HFFc6 (cell line): ENCODE measurements at places on chromosomes 7 and 10. TPM values are rescaled to one million over a fixed set of nuclear protein-coding genes. Genes with fewer than 3 reads are reported as not detected.

The NUTM2A gene
- total RNA-seq: 0.06 to 0.24 TPM in 2 of 3 replicates, not detected in the other

The PRPS1L1 gene
- total RNA-seq: not detected in 3 replicates

The STOX1 gene
- 0.09 TPM in 1 of 2 replicates, not detected in the other for total RNA-seq

- H3K27ac ChIP-seq: no peak overlapping the region
- no peak overlapping the region for H3K4me3 ChIP-seq
- H3K4me1 ChIP-seq: peaks cover 9% of the 10 kb centered on the region
These were observed 705.5 kb downstream of the LRMDA start for GRCh38 chr10:76136961-76137360.

DNA sequence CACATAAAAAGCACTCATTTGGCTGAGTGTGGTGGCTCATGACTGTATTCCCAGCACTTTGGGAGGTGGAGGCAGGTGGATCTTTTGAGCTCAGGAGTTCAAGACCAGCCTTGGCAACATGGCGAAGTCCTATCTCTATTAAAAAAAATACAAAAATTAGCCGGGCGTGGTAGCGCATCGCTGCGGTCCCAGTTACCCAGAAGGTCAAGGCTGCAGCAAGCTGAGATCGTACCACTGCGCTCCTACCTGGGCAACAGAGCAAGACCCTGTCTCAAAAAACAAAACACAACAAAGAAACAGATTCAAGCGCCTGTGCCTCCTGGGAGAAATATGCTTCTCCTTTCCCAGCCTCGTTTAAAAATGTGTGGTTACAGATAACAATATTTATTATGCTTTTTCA, 2.2 kb upstream of the ABCF2 start:
- H3K4me3 ChIP-seq: no peak overlapping the region
- peaks cover 58% of the 10 kb centered on the region for H3K4me1 ChIP-seq
- no peak overlapping the region for H3K27ac ChIP-seq
- no peak for DNase-seq
- peaks cover 4% of the 10 kb centered on the region for H3K27me3 ChIP-seq

GRCh38 chr10:84563868-84564267, 235.5 kb downstream of the CCSER2 start:
- H3K4me3 ChIP-seq: no peak overlapping the region
- H3K27ac ChIP-seq: no peak overlapping the region
- H3K4me1 ChIP-seq: no peaks in the 10 kb centered on the region

DNA sequence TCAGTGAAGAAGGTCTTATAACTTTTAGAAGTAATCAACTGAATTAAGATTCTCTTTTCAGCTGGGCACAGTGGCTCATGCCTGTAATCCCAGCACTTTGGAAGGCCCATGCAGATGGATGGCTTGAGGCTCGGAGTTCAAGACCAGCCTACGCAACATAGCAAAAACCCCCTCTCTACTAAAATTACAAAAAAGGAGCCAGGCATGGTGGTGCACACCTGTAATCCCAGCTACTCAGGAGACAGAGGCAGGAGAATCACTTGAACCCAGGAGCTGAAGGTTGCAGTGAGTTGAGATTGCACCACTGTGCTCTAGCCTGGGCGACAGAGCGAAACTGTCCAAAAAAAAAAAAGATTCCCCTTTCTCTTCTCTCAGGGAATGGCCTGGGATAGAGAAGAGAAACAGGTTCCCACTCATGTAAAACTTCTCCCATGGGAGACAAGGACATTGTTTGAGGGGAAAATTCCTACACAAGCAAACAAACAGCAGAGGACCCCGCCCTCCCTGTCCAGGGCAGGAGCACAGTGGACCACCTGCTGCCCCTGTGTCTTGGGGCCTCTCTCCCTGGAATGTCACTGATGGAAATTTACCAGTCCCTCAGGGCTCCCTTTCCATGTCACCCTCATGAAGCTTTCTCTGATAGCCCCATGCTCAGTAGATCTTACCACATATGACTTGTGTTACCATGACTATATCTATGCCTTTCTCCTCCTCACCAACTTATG, 5.6 kb downstream of the IL2RA start:
- H3K27ac ChIP-seq: no peak overlapping the region
- H3K36me3 ChIP-seq: no peaks in the 10 kb centered on the region
- H3K4me3 ChIP-seq: no peak overlapping the region
- no peaks in the 10 kb centered on the region for H3K4me1 ChIP-seq
- H3K27me3 ChIP-seq: peaks cover 34% of the 10 kb centered on the region

GRCh38 chr10:123043409-123043925, 34.7 kb downstream of the ACADSB start:
- no peaks in the 10 kb centered on the region for H3K4me1 ChIP-seq
- no peak overlapping the region for H3K27ac ChIP-seq
- no peak overlapping the region for H3K4me3 ChIP-seq
- no peaks in the 10 kb centered on the region for H3K36me3 ChIP-seq
- no peaks in the 10 kb centered on the region for H3K27me3 ChIP-seq

DNA sequence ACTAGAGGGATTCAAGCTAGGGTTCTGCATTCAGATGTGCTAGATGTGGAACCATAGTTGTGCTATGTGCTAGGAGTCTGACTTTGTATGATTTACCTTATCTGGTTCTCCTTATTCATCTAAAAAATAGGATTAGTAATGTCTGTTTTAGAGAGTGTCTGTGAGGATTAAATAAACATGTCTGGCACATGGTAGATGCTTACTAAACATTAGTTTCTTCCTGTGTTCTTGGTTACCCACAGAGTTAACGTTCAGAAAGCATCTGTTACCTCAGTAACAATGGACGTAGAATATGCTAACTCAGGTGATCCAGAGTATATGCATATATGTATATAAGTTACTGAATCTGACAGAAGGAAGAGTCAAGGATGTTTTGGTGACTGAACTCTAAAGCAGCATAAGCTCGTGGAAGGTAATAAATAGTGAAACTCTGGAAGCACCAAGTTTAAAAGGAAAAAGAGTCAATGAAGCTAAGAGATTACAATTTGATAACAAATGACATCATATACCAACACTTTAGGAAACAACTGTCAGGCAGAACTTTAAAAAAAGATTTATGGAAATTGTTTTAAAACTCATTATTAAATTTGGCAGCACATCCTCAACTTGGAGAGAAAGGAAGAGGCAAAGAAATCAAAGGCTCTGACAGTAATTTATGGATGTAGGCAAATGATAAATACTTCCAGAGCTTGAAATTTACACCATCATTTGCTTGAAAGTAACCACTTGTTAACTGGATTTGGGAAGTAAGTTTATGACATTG, 127.0 kb downstream of the CCNY start:
- no peak for DNase-seq
- no peaks in the 10 kb centered on the region for H3K27me3 ChIP-seq
- H3K36me3 ChIP-seq: no peaks in the 10 kb centered on the region
- H3K4me3 ChIP-seq: no peak overlapping the region

DNA sequence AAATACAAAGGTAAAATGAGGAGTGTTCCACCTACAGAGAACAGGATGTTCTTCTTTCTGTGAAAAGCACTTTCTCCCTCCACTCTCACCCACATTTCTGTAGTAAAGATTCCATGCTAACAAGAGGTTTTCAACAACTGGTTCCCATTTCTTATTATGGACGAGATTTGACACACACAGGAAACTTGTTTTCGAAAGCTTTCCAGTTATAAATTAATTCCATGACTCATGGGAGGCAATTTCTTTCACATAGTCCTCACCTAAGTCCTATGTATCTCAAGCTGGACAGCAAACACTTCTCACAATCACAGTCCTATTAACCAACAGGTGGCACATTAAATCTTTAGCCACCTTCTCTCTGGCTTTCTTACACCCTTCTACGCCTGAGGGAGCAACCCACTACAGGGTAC, 24.5 kb downstream of the RAPGEF5 start:
- H3K4me1 ChIP-seq: no peaks in the 10 kb centered on the region; the same call in 1 of the 2 replicates
- H3K4me3 ChIP-seq: no peak overlapping the region
- DNase-seq: no peak
- no peak overlapping the region for H3K27ac ChIP-seq
- no peaks in the 10 kb centered on the region for H3K36me3 ChIP-seq

DNA sequence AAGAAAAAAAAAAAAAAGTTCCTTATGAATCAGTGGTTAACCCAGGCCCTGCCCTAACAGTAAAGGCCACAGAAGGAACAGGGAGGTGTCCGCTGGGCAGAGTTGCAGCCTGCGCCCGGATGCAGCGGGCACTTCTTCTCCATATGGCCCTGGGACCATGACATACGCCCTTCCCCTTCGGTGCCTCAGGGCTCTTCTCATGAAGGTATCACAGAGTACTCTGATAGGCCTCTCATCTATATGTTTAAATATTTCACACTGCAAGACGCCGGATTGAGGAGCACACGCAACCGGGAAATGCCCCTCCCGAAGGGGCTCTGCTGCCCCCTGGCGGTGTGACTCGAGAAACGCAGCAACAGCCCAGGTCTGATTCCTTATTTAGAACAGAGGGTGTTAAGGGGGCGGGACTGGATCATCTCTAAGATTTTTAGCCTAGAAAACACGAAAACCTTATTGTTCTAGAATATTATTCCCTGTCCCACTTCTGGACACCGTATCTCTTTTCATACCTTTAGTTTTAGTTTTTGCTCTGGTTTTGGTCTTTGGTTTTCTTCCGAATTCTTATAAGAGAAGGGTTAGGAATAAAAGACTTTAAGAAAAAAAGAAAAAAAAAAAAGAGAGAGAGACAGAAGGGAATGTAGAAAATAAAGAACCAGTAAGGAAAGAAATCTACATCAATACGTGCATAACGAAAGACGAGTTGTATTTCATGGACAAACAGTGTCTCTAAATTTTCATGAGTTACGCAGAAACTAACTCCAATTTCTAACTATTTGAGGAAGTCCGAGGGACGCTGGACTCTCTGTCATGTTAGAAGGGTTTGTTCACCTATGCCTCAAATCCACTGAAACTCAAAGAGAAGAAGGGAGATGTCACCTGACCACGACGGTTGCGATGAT, 12.0 kb downstream of the DAGLB start:
- peaks cover 36% of the 10 kb centered on the region for H3K36me3 ChIP-seq
- peaks cover 38% of the 10 kb centered on the region for H3K4me1 ChIP-seq
- peak; percentile 69 for DNase-seq
- H3K4me3 ChIP-seq: no peak overlapping the region
- H3K27me3 ChIP-seq: peaks cover 3% of the 10 kb centered on the region; the same call in 1 of the 2 replicates
- peak overlapping the region; percentile 61 for H3K27ac ChIP-seq

DNA sequence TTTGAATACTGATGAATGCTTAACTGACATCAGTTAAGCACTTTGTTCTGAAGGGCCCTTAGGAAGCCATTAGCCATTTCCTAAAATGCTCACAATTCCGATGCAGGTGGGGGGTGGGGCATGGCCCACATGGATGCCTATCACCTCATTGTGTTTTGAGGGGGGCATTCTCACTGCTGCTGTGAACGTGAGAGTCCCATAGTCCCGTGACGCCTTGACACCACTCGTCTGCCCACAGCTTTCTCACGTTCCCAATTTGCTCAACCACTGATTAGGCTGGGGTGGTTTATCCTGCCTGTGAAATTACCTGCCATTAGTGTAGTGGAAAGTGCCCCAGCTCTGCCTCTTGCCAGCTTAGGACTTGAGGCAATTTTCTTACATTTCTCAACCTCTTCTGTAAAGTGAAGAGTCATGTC, 31.9 kb downstream of the DUSP5 start:
- H3K4me3 ChIP-seq: peak overlapping the region; percentile 24; the same call in 1 of the 2 replicates
- H3K4me1 ChIP-seq: peaks cover 74% of the 10 kb centered on the region
- peaks cover 5% of the 10 kb centered on the region for H3K27me3 ChIP-seq

GRCh38 chr7:32378988-32379387, 111.2 kb downstream of the LSM5 start:
- H3K27ac ChIP-seq: no peak overlapping the region
- no peaks in the 10 kb centered on the region for H3K27me3 ChIP-seq
- no peaks in the 10 kb centered on the region for H3K36me3 ChIP-seq

DNA sequence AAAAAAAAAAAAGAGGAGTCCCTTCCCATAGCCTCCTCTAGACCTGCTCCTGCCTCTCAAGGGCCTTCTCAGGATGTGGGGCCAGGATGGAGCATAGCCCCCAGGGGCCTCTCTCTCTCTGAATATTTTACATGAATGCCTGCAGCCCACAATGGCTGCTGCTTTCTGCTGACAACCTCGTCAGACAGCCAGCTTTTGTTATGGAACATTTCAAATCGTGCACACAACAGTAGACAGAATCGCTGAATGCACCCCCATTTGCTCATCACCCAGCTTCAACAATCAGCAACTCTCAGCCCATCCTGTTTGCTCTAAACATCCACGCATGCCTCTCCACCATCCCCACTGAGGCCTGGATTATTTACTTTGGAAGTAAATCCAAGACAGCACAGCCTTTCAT, 5.4 kb downstream of the PLAC9 start:
- peak overlapping the region; percentile 13 for H3K27ac ChIP-seq
- H3K36me3 ChIP-seq: no peaks in the 10 kb centered on the region
- H3K27me3 ChIP-seq: peaks cover 8% of the 10 kb centered on the region
- H3K4me3 ChIP-seq: no peak overlapping the region

DNA sequence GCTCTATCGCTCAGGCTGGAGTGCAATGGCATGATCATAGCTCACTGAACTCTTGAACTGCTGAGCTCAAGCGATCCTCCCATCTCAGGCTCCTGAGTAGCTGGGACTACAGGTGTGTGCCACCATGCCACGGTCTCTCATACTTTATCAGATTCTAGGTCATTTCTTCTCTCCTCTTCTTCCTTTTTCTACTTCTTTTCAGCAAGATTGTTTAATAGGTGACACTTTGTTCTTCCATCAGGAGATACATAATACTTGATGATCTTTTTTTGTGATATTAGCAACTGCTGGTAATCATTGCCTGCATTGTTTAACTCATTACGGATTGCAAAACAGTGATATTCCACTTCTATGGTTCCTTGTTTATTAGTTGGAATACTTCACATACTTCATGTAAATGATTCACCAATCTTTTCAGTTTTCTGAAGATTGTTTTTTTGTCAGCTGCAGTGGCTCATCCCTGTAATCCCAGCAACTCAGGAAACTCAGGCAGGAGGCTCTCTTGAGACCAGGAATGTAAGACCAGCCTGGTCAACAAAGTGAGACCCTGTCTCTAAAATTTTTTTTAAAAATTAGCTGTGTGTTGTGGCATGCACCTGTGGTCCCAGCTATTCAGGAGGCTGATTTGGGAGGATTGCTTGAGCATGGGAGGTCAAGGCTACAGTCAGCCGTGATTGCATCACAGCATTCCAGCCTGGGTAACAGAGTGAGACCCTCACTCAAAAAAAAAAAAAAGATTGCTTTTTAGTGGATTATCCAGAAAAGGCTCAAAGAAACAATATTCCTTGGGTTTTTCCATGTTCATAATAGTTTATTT, 36.2 kb upstream of the CHST3 start:
- H3K27ac ChIP-seq: no peak overlapping the region
- H3K27me3 ChIP-seq: peaks cover 9% of the 10 kb centered on the region
- peaks cover 9% of the 10 kb centered on the region for H3K4me1 ChIP-seq
- H3K36me3 ChIP-seq: peaks cover 7% of the 10 kb centered on the region; the same call in 1 of the 2 replicates
- DNase-seq: peak; percentile 56
- H3K4me3 ChIP-seq: no peak overlapping the region

GRCh38 chr10:68047122-68047521, 28.0 kb downstream of the HERC4 start:
- H3K36me3 ChIP-seq: peaks cover 45% of the 10 kb centered on the region
- H3K27ac ChIP-seq: peak overlapping the region; percentile 83
- no peak for DNase-seq
- H3K4me1 ChIP-seq: peaks cover 84% of the 10 kb centered on the region
- peaks cover 5% of the 10 kb centered on the region for H3K27me3 ChIP-seq
